ENCODE measurements at places on chromosomes 11 and 22. TPM values are rescaled to one million over a fixed set of nuclear protein-coding genes. Genes with fewer than 3 reads are reported as not detected.

SCGB1C1 gene
- polyA plus RNA-seq, result not detected

MS4A2 gene
- polyA plus RNA-seq, result 0.69 TPM

GRCh38 chr22:42300259-42301076 is 30.0 kb upstream of the TCF20 start:
- DNase-seq, result no peak

- DNase-seq, result no peak
These were observed 73.7 kb upstream of the NECTIN1 start for GRCh38 chr11:119802670-119803069.

- DNase-seq, result no peak
These were observed 139.7 kb downstream of the BRD1 start for GRCh38 chr22:49687786-49688515.

DNA sequence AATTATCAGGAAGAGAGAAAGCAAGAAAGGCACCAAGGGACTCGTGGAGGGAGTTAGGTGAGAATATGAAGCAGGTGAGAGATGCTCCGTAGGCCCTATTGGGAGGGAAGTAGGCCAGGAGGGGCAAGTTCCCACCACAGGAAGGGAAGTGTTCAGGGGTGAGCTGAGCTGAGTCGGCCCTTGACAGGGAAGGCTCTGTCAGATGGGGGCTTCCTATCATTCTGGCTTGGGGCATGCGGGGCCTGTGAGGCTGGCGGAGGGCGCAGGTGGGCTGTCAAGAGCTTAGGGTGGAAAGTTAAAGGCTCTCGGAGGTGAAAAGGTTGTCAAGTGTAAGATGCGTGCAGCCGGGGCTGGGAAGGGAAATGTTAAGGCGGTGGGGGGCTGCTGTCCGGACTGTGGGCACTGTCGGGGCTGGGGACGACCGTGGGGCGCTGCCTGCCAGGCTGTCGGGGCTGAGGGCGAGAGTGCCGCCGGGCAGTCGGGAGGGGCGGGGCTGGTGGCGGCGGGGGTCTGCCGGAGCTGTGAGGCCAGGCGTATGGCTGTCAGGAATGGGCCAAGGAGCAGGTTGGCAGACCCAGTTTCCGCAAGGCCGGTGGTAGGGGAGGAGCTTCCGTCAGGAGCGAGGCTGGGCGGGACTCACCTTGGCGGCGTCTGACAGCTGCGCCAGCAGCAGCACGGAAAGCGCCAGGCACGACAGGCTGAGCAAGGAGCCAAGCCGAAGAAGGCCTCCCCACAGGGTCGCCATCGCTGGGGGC is 496 bp downstream of the TMEM9B start:
- no peak for DNase-seq

DNA sequence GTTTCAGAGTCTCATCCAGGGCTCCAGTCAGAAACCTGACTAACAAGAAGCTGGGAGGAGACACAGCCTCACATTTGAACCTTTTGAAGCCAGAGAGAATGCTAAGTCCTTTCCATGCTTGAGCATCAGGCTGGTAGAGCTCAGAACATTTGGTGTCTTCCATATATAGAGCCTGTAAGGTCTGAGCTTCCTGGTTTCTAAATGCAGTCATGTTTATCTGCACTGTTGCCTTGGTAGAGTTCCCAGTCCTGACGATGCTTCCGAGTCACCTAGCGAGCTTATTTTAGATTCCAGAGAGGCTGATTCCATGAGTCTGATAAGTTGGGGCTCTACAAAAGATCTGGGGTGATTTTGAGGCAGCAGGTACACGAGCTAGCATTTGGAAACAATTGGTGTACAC is 68.4 kb upstream of the SORL1 start:
- no peak for DNase-seq

GRCh38 chr11:845872-846495 is 3.3 kb downstream of the TSPAN4 start:
- DNase-seq, result peak; percentile 46

GRCh38 chr11:68641880-68642279 is 42.5 kb upstream of the GAL start:
- no peak for DNase-seq

- DNase-seq, result no peak
These were observed 92.7 kb downstream of the SGSM3 start for GRCh38 chr22:40463017-40463631.
